Activated CD8-positive, alpha-beta memory T cell treated with anti-CD3 and anti-CD28 coated beads, Interleukin-2, amount 50 U/mL, for 48 hours (primary cell): ENCODE measurements at places on chromosomes 1 and 21.

GRCh38 chr1:166182281-166182680, 15.5 kb upstream of the FAM78B start:
- no peak for DNase-seq

DNA sequence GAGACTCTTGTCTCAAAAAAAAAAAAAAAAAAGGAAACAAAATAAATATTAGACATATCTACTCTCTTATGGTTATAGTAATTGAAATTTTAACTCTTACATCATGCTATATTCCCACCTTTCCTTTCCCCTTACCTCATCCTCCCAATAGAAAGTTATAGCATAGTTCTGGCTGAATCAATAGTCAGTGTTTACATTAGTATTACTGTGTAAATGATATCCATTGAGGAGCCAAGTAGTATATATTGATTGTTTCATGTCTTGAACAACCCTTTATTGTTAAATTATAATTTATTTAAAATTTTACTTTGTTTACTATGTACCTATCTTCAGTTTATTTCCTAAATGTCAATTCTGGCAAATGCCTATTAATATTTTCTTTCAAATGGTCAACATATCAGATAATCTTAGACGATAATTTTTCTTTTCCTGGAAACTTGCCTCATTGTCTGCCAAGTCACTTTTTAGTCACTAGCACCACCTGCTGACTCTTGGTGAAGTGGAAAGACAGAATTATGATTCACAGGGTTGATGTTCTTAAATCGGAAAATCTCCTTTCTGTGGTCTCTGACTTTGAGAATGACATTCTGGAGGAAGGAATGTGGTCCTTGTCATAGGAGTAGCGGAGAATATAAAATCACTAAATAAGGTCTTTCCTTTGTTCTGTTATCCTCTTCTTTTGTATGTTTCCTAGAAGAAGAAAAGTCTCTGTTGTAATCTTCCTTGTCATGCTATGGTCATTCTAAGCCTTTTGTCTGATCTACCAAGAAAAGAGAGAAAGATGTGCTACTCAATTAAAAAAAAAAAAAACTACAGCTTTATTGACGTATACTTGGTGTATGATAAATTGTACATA, 8.6 kb downstream of the HJV start:
- DNase-seq, result no peak

DNA sequence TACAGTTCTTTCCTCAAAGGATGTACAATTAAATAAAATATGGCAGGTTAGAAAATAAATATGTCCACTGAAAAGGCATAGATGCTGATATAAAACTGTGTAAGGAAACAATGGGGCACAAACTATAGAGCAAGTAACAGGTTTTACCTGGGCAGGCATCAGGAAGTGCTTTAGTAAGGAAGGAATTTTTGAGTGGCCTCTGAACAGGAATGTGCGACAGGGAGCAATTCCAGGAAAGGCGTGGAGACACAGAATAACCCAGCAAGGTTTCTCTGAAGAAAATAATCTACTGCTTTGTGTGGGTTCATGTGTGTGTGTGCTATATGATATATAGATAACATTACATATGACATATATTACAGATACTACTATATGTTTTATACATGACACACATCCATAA, 128.4 kb downstream of the RGS21 start:
- DNase-seq, result no peak

- DNase-seq, result peak; percentile 28
Measured at GRCh38 chr21:42214921-42215320, 4.0 kb upstream of the ABCG1 start.

GRCh38 chr1:100580446-100580845, 42.5 kb downstream of the GPR88 start:
- DNase-seq, result no peak

DNA sequence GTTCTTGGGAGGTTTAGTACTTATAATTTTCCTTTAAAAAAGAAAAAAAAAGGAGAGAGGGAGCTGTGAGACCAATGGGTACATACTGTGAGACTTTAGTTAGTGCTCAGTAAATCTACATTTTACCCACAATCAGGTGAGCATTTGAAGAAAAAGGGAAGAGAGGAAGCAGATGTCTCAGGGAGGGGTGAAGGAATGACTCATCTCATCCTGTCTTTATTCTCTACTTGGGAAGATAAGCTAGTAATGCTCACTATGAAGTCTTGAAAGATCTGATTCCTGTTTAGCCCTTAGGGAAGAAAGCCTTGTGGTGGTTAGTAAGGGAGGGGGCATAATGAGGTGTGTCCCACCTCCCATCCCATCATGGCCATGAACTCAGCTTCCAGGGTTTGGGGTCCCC, 112.6 kb downstream of the PLD5 start:
- DNase-seq, result no peak

DNA sequence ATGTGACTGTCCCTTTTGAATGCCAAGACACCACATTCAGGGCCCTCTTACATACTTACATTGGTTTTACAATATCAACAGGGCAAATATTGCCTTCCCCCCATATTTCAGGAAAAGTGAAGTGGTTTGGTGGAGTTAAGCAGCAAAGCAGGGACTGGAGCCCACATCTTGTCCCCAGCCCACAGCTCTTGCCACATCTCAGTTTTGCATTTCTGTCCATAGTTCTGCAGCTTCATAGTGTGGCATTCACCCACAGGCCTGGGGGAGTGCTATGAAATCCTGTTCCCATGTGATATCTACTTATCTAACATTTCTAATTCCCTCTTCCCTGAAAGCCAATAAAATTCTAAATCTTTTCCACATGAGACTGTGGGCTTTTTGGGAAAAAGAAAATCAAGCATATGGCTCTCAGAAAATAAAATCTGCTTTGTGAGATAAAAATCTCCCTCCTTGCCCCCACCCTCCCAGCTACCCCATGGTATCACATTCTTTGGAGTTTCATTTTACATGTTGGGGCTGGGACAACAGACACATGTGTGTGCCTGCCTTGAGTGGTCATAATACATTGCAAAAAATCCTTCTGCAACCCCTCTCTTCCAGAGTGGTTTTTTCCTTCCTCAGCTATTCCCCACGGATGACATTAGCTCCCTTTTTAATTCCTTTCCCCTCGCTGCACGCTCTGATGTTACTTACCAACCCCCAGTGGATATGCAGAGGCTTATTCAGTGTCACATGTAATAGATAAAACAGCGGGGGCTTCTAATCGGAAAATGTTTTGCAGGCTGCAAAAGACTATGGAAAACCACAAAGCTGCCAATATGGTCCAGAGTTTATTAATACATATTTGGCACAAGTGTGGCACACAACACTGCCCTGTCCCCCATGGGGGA, 20.5 kb upstream of the CD2 start:
- DNase-seq, result peak; percentile 22

DNA sequence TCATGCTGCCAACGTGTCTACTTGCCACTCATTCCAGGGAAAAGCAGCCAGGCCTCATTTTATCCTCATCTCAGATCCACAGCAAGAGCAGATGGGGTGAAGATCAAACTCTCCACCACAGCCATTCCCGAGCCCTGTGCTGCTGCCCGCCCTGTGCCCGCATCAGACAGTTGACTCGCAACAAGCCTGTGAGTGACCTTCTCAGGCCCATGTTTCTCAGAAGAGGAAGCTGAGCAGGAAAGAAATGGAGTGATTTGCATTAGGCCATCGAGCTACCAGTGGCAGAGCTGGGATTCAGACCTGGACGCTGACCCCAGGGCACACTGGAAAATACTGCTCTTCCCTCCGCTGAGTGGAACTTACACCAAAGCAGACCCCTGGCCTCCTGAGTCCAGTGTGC, 1.2 kb downstream of the CNR2 start:
- no peak for DNase-seq

DNA sequence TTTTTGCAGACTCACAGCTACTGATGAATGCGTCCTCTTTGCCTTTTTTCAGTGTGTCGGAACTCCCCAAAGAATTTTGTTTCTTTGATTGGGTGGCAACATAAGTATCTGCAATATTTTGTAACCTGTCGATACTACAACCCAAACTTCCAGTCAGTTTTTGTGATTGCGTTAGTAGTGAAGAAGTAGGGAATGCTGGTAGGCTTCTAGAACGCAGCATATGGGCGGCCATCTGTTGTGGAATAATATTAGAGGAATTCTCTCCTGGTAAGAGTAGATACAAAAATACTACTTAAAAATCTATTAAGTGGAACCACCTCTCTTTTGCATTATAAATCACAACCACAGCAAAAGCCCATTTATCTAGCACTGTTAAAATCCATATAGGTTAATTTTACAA, 107.4 kb downstream of the LYST start:
- no peak for DNase-seq

DNA sequence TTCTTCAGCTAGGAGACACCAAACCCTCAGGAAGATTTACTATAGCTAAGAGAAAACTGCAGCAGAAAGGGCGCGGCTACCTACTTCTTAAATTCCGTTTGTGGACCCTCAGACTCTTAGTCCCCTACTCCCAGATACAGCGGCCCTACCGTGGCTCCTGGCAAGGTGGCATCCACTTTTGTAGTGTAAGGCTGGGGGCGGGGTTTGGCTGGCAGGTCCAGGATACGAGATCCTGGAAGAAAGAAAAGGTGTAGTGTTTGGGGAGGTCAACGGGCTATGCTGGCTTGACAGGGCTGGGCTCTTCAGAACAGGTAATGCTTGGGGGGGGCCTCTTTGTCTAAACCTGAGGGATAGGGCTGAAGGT, 280 bp downstream of the CREB3L4 start:
- no peak for DNase-seq
